ENCODE measurements at places on chromosomes 11 and 22. TPM values are rescaled to one million over a fixed set of nuclear protein-coding genes. Genes with fewer than 3 reads are reported as not detected.

The KRTAP5-9 gene
- not detected for total RNA-seq

The ACRV1 gene
- not detected for total RNA-seq

The PAX6 gene
- under 0.01 TPM for total RNA-seq

The DDI1 gene
- not detected for total RNA-seq

DNA sequence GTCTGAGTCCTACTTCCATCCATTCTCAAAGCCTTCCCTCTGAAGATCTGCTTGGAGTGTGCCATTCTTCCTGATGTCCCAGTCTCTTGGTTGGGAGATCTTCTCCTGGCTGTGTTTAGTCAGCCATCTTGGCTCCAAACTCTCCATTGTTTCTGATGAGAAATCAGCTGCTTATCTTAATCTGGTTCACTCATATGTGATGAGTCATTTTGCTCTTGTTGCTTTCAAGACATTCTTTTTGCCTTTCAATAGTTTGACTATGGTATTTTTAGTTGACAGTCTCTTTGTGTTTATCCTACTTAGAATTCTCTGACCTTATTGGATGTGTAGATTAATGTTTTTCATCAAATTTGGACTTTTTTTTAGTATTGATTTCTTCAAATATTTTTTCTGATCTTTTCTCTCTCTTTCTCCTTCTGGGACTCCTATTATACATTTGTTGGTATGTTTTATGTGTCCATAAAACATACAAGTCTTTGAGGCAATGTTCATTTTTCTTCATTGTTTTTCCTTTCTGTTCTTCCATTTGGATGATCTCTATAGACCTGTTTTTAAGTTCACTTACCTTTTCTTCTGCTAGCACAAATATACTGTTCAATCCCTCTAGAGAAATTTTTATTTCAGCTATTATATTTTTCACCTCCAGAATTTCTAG, 77.2 kb upstream of the CLPB start:
- no peak overlapping the region for H3K4me3 ChIP-seq
- no peaks in the 10 kb centered on the region for H3K36me3 ChIP-seq
- no peak for DNase-seq
- no peaks in the 10 kb centered on the region for H3K4me1 ChIP-seq
- H3K27me3 ChIP-seq: no peaks in the 10 kb centered on the region
- no peak overlapping the region for H3K27ac ChIP-seq

DNA sequence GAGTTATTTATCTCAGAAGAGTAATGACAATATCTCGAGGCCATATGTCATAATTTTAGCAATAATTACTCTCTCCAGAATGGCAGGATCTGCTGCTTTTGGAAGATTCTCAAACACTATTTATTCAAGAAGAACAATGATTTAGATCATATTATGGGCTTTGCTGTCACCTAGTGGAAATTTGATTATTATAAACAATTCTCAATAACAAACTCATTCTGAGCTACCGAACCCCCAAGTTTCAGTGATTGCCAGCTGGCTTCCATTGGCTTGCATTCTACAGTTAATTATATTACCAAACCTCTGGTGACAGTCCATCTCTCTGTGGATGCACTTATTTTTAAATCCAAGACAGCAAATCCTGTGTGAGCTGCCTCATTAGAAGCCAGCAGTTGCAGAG, 27.9 kb upstream of the SLC36A4 start:
- no peak overlapping the region for H3K27ac ChIP-seq
- no peak overlapping the region for H3K4me3 ChIP-seq
- no peaks in the 10 kb centered on the region for H3K4me1 ChIP-seq
- no peak for DNase-seq
- H3K36me3 ChIP-seq: no peaks in the 10 kb centered on the region
- H3K27me3 ChIP-seq: peaks cover 5% of the 10 kb centered on the region

- no peaks in the 10 kb centered on the region for H3K4me1 ChIP-seq
- no peak overlapping the region for H3K4me3 ChIP-seq
- DNase-seq: no peak
- no peak overlapping the region for H3K27ac ChIP-seq
Observed at GRCh38 chr11:124807201-124807600, 7.0 kb upstream of the MSANTD2 start.

GRCh38 chr11:95920460-95921105, 3.3 kb downstream of the MTMR2 start:
- no peaks in the 10 kb centered on the region for H3K27me3 ChIP-seq
- DNase-seq: no peak
- no peaks in the 10 kb centered on the region for H3K36me3 ChIP-seq
- H3K27ac ChIP-seq: no peak overlapping the region

DNA sequence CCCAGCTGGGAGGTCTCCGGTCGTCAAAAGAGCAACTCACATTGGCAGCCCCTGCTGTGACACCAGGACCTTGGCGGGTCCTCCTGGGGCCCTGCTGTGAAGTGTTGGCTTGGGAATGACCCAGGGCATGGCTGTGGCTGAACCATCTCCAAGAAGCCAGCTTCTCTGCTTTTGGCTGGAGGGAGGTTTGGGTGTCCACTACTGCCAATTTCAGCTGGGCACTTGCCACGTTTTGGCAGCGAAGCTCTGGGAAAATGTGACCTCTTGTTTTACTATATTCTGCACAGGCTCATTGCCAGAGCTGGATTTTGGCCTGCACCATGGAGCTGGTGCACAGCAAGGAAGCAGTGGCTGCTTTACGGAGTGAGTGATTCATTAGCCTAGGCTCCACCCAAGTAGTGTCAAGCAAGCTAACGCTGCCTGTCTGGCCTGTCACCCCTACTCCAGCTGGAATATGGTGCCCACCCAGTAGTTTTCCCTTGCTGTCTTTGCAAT, 24.3 kb upstream of the SMCO4 start:
- peaks cover 9% of the 10 kb centered on the region for H3K4me1 ChIP-seq
- no peak overlapping the region for H3K27ac ChIP-seq
- H3K4me3 ChIP-seq: no peak overlapping the region
- no peak for DNase-seq
- no peaks in the 10 kb centered on the region for H3K27me3 ChIP-seq
